ENCODE measurements at places on chromosomes 2 and 18.

- peak; percentile 12 for DNase-seq
Measured at GRCh38 chr18:13566941-13567746, 159.2 kb downstream of the FAM210A start.

GRCh38 chr2:71690876-71691475 lies 237.6 kb downstream of the DYSF start:
- no peak for DNase-seq

GRCh38 chr2:204989877-204990276 lies 444.6 kb downstream of the PARD3B start:
- DNase-seq = no peak

DNA sequence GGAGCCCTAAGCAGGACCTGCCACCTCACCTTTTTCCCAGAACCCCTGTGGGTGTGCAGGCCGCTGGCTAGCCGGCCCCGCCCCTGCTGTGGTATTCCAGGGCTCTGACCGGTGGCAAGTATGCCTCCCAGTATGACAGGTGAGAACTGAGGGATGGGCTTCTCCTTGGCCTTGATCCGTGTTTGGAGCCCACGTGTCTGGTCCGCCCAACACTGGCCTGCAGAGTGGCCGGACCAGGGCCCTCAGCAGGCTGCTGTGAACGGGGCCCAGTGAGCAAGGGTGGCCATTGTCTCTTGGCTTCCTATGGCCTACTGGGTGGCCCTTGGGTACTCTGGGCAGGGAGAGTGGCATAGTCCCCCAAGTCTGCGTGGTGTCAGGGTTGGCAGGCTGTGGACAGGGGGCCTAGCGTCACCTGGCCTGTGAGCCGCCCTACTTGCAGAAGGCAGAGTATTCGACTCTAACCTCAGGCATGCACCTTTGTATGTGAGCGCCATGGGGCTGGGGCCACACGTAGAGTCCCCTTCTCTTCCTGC lies 1.8 kb downstream of the RNPEPL1 start:
- no peak for DNase-seq

DNA sequence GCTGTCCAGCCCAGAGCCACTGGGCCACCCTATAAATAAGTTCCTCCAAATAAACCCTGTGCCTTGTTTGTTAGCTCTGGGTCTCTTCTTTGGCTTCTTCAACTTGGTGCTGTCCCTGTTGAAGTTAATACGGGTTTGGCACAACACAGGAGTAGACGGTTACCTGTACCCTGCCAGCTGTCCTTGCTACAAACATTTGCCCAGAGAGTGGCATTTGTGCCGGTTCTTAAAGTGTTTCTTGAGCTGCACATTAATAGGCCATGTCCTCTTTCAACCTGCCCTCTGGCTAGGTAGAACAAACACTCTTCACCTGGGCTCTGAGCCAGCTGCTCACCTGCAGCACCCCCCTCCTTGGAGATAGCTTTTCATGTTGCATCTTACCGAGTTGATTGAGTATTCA lies 139.2 kb downstream of the NEDD4L start:
- no peak for DNase-seq

Data from Kasumi-1 (cell line).